ENCODE measurements at places on chromosomes 11 and 22.

- peak; percentile 81 for DNase-seq
These were observed 12.6 kb downstream of the C22orf23 start for GRCh38 chr22:37940698-37941376.

DNA sequence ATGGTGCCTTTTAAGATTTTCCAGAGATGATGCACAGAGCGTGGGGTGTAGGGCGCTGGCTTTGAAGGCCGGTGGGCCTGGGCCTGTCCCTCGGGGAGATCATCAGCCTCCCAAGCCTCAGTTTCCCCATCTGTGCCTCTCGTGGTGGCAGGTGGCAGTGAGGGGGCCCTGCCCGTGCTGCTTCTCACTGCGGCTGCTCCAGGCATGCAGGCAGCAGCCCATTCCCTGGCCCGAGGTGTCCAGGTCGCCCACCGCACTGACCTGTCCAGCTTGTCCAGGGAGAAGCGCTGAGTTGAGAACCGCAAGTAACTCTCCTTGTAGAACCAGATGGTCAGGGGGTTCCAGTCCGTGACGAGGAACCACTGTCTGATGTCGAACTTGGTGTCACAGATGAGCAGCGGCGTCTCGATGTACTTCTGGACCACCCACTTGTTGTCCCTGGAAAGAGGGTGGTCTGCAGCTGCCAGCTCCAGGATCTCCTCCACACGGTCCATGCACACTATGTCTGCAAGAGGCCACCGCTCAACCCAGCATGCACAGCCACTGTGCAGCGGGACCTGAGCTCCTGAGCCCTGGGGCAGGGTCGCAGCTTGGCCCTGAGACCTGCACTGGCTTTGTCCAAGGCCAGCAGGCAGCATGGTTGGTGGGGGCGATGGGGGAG is 20.5 kb upstream of the IL17REL start:
- DNase-seq, result no peak

- DNase-seq, result no peak
These were observed 2.0 kb upstream of the KCNK4 start for GRCh38 chr11:64289002-64289564.

GRCh38 chr11:64643920-64644646 is 53.1 kb downstream of the SLC22A12 start:
- no peak for DNase-seq

- no peak for DNase-seq
These were observed 23.9 kb downstream of the TTC17 start for GRCh38 chr11:43382614-43383013.

- peak; percentile 99 for DNase-seq
These were observed 20.6 kb downstream of the PARVA start for GRCh38 chr11:12397931-12398334.

DNA sequence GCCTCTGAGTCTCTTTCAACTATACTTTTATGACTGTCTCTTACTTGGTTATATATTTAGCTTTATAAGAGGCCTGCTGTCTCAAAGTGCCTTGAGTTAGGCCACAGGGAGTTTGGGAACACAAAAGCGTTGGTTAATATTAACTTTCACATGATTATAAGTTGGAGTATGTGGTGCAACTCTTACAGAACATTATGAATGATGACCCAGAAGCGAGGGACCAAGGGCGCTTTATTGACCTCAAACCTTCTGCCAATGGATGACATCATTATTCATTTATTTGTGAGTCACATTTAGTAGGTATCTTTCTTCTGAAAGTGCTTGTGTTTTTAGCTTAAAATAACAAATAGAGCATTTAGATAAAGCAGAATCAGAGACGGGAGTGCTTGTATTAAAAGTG is 298.0 kb upstream of the ZC3H12C start:
- peak; percentile 83 for DNase-seq

Measured in fibroblast of mammary gland (primary cell).